Aorta (tissue), 5 donors: ENCODE measurements at places on chromosomes 5 and 9. TPM values are rescaled to one million over a fixed set of nuclear protein-coding genes. Genes with fewer than 3 reads are reported as not detected.

DNA sequence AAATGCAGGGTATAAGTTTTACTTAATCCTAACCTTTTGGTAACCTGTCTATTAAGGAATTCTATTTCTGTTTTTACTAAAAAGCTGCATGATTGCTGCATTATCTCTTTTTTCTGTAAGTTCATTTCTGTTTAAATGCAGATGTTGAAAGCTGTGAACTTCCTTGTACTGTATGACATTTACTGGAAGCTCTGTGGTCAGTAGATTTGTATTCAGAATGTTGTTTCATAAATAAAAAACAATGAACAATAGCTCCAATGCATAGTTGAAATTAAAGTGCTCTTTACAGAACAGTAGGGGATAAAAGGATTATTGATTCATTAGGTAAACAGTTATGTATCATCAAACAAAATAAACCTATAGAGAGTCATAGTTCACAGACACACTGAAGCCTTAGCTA is 46.5 kb upstream of the FKTN start:
- no peak for DNase-seq

DNA sequence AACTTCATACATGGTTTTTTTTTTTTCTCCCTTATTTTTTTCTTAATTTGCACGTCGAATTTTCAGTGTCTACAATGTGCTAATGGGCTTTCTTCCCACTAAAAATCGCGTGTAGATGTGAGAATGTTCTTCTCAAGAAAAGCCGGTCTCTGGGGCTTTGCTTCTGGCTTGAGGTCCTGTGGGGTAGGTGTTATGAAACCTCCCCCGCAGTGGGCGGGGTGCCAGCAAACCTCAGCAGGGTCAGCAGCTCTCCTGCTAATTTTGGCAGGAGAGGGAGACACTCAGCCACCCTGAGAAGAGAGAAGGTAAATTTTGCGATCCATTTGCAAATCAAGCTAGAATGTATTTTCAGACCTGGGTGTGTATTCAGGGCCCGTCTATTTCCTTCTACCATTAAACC is 59.9 kb downstream of the NPR3 start:
- peak; percentile 63 for DNase-seq

- no peak for DNase-seq
Observed at GRCh38 chr9:23496489-23497136, 329.4 kb downstream of the ELAVL2 start.

GRCh38 chr5:10400411-10400810 is 41.3 kb upstream of the ROPN1L start:
- no peak for DNase-seq

- no peak for DNase-seq
Observed at GRCh38 chr5:41279040-41279439, 65.7 kb upstream of the C6 start.

DNA sequence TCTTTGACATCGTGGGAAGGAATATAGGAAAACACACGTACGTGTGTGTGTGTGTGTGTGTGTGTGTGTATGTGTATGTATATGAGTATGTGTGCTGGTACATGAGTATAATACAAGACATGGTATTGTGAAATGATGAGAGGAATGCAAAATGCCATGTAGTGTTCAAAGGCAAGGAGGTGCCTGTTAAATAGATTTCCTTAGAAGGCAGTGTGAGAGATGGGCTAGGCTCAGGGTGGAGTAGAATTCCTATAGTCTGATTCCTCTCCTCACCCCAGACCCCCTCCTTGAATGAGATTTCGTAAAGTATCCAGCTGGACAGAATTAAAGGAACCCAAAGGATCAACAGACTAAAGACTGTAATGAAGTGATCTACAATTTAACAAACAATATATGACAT is 11.1 kb downstream of the GPR21 start:
- DNase-seq, result no peak

DNA sequence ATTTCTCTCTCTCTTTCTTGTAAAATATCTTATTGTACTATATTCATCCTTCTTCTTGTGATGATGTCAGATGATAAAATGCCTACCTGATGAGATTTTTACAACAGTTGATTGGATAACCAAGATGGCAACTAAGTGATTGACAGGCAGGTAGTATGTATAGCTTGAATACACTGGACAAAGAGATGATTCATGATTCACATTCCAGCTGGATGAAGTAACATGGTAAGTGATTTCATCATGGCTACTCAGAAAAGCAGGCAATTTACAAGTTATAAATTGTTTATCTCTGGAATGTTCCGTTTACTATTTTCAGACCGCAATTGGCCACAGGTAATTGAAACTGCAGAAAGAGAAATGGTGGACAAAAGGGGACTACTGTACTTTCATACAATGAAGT is 1471.7 kb upstream of the C9orf72 start:
- no peak for DNase-seq

GRCh38 chr5:145834917-145835847 is at the start of gene PRELID2:
PRELID2 (minus strand) TSS chr5:145835342; CDS start chr5:145835251, 91 bp downstream.
- DNase-seq, result peak; percentile 94

GRCh38 chr9:223152-223551 is 8.5 kb downstream of the DOCK8 start:
- no peak for DNase-seq

DNA sequence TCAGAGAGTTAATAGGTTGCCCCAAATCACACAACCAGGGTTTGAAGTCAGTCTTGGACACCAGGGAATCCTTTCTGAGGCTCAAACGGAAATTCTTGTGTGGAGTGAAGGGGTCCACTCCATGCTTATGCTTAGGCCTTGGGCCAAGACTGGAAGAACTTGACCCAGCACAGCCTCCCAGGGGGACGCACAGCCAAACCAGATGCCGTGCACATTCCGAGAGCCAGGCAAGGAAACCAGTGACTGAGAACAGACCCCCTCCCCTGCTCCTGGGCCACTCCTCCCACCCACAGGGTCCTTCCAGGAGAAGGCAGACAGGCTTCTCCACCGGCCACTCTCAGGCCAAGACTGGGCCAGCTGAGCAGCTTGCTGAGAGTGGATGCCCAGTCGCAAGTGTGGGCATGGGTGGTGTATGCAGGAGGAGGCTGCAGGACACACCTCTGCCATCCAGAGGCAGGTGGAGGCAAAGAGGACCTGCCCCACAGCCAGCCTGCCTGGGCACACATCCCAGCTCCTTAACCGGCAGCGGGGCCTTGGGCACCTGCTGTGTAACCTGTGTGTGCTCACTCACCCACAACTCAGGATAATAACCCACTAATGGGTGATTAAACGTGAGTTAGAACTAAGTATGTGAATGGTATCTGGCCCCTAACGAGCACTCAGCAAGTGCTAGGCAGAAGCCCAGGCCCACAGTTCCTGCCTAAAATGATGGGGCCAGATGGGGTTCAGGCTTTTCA is 38.0 kb downstream of the NIPAL4 start:
- no peak for DNase-seq

Gene GOLM1
- 14.4 TPM for total RNA-seq

DNA sequence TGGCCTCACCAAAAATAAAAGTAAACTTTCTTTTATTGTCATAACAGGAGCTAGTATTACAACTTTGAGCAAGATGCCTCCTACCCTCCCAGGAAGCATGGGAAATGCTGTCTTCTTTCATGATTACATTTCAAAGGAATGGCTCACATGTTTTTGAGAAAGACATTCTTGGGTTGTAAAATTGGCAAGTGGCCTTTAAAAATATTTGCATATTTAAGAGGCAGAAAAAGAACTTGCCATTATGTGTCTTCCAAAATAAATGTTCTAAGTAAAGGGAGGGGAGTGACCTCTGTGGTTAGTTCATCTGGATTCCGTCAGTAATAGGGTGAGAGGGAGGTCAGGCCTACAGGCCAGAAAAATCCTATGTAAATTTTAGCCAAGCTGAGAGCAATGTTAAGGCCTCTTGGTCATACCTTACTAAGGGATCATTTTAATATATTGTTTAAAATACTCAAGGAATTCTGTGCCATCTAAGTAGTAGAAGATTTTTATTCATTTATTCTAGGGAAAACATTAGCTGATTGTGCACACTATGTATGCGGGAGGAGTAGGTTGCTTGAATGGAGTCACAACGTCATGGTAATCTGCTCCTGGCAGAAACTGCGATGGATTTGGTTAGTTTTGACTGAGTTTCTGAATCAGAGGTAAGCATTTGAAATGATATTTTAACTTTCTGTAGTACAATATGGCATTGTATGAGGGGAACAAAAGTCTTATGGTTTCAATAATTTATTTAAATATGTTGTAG is 1485.7 kb upstream of the CDH9 start:
- no peak for DNase-seq

GRCh38 chr5:68729678-68730077 is 364.1 kb upstream of the SLC30A5 start:
- DNase-seq, result no peak
